ENCODE measurements at places on chromosomes 5 and 9.

DNA sequence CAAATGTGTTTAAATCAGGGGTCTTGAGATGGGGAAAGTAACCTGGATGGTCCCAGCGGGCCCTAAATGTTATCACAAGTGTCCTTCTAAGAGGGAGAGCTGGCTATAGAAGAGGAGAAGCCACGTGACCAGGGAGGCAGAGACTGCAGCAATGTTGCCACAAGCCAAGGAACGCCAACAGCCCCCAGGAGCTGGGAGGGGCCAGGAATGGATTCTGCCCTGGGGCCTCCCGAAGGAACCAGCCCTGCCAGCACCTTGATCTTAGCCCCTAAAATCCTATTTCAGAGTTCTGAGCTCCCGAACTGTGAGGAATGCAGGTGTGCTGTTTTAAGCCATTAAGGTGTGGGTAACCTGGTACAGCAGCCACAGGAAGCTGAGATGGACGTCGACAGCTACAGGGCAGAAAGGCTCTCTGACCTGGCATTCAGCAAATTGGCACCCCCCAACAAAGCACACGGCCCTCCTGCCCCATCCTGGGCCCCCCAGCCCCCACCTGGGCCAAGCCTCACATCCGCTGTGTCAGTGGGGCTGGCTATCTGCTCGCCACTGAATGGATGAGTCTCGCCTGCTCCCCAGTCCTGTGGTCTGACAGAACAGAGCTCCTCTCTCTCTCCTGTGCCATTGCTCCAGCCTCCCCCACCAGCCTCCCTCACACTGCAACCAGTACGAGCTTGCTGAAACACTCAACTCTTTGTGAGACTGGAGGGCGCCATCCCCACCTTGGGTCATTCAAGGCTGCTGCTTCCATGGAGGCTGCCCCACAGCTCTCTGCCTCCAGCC lies 78.8 kb downstream of the ADAMTS2 start:
- DNase-seq = no peak

GRCh38 chr9:93307468-93308157 lies 123.7 kb downstream of the WNK2 start:
- no peak for DNase-seq

GRCh38 chr5:159908591-159908940 lies 7.7 kb upstream of the ADRA1B start:
- DNase-seq = no peak

GRCh38 chr5:93580927-93581445 lies at the start of gene NR2F1-AS1:
Gene NR2F1-AS1 (minus strand): TSS chr5:93581219.
- DNase-seq = no peak

DNA sequence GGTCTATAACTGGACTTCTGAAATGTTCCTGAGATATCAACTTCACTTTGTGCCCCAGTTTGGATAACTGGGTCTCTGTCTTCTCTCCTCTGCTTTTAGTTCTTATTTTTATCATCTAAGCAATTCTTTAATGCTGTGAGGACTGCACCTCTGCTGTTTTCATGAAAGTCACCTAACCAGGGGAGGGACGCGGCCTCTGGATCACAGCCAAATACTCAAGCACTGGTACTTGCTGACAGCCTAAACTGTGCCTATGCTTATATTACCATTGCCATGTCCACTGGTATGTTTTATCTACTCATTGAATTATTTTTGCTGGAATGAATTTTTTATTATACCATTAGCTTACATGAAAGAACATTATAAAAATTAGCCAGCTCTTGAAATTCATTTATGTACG lies 674.0 kb downstream of the DMRTA1 start:
- no peak for DNase-seq

DNA sequence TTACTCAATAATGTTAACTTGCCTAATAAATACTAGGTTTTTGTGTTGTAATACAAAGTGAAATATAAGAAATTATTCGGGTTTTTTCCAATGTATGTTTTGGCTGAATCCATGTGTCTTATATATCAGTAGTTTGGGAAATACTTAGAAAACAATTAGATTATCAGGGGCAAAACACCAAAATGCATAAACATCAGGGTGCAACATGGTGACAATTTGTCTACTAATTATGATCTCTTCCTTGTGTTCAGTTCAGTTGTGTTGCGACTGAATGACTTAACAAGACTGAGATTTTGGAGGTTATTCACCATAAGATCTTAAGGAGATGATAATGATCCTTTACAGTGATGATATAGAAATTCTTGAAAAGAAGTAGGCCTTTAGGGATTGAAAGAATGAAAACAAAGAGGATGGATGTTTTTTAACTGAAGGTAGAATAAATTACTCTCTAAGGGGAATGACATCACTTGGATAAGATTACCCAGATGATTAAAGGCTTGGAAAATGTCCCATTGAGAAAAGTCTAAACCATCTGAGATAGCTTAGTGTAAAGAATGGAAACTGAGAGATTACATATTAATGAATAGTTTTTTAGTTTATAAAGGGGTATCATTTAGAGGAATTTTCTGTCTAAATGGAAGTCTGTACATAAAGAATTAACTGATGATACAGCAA lies 415.8 kb downstream of the SPATA31D1 start:
- no peak for DNase-seq

DNA sequence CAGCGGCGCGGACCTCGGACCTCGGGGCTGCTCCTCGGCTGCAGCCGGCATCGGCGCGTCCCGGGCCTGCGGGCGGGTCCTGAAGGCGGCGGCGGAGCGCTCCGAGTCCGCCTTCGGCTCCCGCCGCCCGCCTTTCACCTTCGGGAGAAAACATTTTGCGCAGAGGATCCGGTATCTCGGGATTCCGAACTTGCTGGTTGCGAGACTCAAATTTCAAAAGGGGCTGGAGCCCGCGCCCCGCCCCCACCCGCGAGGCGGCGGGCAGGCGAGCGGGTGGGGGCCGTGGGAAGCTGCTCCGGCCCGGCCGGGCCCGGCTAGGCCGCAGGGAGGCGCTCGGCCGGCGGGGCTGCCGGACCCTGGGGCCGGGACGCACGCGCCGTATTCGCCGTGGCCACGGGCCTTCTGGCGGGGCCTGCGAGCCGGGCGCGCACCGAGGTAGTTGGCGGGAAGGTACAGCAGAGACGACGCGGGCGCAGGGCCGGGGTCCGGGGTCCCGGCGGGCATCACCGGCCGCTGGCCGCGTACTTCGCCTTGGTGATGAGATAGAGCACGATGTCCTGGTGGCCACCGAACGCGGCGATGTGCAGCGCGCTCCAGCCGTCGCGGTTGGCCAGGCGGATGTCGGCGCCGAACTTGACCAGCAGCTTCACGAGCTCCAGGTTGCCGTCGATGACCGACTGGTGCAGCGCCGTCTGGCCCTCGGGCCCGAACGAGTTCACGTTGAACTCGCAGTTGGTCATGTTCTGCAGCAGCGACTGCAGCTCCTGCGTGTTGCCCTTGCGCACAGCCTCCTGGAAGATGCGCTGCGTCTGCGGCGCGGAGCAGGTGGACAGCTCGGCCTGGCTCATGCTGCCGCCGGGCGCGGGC lies 757 bp downstream of the NRARP start:
- DNase-seq = no peak

- peak; percentile 51 for DNase-seq
Measured at GRCh38 chr5:171600741-171601265, 181.4 kb downstream of the FGF18 start.

DNA sequence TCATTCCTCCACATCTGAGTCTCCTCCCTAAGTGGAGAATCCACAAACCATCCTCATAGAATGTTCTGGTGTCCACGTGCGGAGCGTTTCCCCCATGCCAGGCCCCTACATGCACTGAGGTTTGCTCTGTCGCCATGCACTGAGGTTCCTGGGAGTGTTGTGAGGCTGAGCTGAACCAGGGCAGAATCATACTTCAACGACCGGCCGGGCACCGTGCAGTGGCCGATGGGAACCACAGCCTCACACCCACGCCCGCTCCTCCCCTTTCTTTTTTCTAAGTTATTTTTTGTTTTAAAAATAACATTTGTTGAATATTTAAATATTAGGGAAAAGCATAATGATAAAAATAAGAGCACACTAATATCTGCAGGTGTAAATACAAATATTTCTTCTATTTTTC lies 260.4 kb upstream of the IRX4 start:
- no peak for DNase-seq

- no peak for DNase-seq
Measured at GRCh38 chr9:76654575-76654974, 109.7 kb upstream of the PCA3 start.

DNA sequence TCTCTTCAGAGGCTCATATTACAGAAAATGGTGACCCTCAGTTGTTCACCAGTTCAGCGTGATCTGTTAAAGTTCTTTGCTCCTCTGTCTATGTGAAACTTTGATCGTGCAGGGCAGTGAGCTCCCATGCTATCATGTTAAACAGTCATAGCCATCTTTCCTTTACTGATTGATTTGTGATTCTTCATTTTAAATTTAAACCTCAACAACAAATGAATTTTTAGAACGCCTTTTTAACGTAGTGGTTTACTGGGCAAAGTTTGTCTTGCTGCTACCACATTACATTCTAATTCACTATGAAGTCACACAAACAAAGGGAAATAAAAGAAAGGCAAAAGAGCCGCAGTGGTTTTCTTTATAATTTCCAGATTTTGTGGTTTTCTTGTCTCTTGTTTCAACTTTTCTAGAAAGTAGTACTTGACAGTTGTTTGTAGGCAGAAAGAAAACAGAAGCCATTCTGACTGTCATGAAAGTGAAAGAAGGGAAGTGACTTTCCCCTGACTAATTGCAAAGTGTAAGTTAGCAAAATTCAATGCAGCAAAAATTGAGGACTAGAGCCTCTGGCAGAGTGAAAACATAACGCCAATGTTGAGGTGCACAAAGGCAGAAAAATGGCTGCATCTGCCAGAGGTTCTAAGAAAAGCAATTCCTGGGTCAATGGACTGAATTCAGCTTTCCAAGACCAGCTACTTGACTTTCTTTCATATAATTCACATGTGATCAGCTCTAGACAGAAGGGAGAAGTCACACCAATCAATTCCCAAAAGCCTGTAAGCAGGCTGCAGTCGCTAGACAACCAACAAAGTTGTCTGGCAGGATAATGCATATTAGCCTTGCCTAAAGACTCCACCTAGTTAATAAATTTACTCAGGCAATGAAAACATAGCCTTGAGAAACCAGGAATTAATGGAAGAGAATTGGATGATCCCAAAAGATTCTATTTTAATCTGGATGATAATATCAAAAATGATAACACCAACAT lies 7.1 kb upstream of the IFNA6 start:
- DNase-seq = no peak

DNA sequence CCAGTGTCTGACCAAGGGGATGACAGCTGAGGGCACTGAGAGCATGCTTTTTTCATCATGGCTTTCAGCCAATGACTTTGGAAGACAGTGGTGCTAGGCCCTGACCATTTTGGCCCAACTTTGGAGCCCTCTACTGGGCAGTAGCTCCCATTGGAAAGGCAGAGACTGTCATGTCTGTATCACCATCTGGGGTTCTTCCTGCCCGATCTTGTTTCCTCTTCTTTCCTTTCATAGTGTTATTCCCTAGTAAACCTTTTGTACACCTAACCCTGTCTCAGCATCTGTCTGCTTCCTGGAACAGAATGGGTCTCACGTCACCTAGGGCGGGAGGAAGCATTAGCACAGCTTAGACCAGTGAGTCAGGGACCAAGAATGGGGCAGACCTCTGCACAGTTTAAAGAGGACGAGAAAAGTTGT lies 97.4 kb upstream of the MAST4 start:
- no peak for DNase-seq

GRCh38 chr5:80229902-80230255 lies 26.0 kb downstream of the SERINC5 start:
- no peak for DNase-seq

DNA sequence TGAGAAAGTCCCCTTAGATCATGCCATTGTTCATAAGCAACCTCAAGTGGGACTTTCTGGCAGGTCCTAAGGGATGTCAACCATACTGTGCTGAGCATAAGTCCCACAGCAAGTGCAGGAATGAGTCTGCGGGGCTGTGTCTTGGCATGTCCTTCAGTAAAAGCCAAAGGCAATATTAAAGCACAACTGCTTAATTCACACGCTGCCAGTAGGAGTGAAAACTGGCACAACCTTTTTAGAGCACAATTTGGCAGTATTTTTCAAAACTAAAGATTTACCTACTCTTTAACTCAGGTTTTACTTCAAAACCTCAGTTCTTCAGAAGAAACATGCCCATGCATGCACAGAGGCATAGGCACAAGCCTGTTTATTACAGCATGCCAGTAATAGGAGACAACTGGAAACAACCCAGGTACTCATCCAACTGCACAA lies 24.4 kb upstream of the SMAD5 start:
- no peak for DNase-seq

DNA sequence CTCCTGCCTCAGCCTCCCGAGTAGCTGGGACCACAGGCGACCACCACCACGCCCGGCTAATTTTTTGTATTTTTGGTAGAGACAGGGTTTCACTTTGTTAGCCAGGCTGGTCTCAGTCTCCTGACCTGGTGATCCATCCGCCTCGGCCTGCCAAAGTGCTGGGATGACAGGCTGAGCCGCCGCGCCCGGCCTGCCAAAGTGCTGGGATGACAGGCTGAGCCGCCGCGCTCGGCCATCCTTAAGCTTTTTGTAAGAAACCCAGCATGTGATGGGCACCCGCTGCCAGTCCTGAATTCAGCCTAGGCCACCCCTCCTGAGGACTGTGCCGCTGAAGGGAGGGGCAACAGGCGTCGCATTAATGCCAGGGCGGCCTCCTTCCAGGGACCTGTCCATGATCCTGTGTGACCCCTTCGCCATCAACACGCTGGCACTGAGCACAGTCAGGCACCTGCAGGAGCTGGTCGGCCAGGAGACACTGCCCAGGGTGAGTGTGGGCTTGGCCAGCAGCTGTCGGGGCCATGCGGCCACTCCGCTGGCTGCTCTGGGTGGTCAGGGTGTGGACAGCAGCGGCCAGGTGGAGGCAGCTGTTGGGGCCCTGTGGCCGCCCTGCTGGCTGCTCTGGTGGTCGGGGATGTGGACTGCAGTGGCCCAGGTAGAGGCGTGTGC lies 10.5 kb downstream of the NELFB start:
- DNase-seq = no peak

DNA sequence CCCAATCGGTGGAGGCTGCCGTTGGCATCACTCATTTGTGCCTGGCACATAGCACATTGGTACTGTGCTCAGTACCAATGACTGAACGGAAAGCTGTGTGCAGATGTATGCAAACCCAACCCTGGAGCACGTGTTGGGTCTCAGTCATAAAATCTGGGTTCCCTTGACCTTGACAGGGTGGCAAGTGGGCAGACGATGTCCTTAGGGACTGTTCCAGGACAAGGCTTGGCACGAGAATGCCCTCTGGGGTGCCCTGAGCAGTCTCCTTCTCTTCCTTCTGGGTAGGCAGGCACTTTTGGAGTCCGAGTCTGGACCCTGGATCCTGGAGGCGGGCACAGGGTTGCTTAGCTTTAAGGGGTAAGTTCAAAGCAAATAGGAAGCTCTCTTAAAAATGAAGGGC lies 75.8 kb downstream of the MACROH2A1 start:
- no peak for DNase-seq

DNA sequence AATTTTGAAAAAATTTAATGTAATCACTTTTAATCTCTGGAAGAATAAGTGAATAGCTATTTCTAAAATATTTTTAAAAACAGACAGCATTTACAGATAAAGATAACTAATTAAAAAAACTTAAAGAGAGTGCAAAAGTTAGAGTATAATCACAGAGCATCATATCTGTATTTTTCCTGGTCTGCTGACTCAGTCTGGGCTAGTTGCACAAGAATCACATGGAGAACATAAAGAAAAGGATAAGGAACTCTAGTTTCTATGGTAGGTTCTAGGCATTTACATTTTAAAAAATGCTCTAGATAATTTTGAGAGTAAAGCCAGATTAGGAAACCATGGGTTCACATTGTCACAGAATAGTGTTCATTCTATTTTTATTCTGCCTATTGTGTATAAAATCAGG lies 347.4 kb downstream of the PSAT1 start:
- no peak for DNase-seq
